ENCODE measurements at places on chromosomes 5 and 9. TPM values are rescaled to one million over a fixed set of nuclear protein-coding genes. Genes with fewer than 3 reads are reported as not detected.
A peak's percentile ranks its signal among the peaks of the same experiment; 100 is the strongest.

DNA sequence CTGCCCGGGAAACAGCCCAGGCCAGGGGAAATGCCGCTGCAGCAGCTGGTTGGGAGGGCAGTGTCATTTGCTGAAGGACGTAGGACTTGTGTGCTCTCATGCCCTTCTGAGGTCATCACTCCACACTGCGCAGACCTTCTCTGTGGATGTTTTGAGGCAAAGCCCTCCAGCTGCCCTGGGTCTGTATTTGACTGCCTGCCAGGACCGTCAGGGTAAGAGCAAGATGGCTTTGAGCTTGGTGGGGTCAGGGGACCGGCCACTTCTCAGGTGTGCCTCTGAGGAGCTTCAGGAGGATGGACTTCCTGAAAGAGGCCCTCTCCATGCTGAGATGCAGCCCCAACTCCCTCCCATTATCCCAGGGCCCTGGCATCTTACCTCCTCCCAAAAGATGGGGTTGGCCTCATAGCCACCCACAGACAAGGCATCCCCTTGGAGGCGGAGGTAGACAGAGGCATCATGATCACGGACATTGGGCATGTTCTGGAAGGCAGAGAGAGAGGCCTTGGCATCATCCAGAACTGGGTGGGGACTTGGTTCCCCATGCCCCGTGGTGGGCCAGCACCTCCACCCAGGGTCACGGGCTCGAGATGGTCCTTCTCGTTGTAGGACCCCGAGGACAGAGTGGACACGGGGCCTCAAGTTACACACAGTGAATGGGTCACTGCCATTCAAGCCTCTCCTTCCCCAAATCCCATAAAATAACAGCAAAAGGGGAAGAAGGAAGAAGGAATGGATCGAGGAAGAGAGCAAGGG, 19.4 kb downstream of the SARDH start:
- no peaks in the 10 kb centered on the region for H3K27me3 ChIP-seq
- H3K4me1 ChIP-seq: peaks cover under 1% of the 10 kb centered on the region
- DNase-seq: no peak
- H3K36me3 ChIP-seq: no peaks in the 10 kb centered on the region
- H3K4me3 ChIP-seq: no peak overlapping the region

DNA sequence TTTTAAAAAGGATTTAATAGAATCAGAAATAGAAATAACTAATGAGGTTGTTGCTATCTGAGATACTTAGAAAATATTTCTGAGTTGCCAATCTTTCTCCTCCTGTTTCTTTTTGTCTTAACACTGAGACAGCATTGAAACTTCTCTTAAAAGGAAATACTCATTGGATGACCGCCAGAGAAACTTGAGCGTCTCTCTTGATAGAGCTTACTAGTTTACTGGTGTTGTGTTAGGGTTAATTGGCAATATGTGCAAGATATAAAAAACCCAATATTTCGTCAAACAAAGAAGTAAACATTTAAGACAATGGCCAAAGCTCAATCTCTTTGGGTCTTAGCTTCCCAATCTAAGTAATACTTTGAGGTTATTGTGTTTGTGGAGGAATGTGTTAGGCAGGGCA, 176.4 kb upstream of the CHD1 start:
- no peak for DNase-seq
- H3K4me1 ChIP-seq: no peaks in the 10 kb centered on the region
- H3K27me3 ChIP-seq: no peaks in the 10 kb centered on the region
- H3K4me3 ChIP-seq: no peak overlapping the region
- no peak overlapping the region for H3K27ac ChIP-seq

DNA sequence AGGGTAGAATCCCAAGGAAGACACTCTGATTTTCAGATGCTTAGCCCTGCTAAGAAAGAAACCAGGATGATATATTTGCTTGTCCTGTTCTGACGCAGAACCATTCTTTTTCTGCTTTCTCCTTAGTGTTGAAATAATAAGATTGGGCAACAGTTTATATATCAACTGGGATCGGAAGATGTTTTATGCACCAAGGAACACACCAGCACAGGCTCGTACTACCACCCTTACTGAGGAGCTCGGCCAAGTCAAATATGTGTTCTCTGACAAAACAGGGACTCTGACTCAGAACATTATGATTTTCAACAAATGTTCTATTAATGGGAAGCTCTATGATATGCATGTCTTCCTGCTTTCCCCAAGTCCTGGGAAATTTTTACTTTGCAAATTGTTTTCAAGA, 19.0 kb upstream of the RUSC2 start:
- no peak for DNase-seq
- H3K27me3 ChIP-seq: no peaks in the 10 kb centered on the region
- H3K36me3 ChIP-seq: no peaks in the 10 kb centered on the region
- H3K4me1 ChIP-seq: peaks cover 4% of the 10 kb centered on the region
- no peak overlapping the region for H3K27ac ChIP-seq

DNA sequence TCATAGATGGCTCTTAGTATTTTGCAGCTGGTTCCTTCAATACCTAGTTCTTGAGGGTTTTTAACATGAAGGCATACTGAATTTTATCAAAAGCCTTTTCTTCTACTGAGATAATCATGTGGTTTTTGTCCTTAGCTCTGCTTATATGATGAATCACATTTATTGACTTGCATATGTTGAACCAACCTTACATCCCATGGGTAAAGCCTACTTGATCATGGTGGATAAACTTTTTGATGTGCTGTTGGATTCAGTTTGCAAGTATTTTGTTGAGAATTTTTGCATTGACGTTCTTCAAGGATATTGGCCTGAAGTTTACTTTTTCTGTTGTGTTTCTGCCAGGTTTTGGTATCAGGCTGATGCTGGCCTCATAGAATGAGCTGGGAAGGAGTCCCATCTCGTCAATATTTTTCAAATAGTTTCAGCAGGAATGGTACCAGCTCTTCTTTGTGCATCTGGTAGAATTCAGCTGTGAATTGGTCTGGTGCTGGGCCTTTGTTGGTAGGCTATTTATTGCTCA, 49.7 kb downstream of the YIPF5 start:
- no peaks in the 10 kb centered on the region for H3K27me3 ChIP-seq
- H3K36me3 ChIP-seq: no peaks in the 10 kb centered on the region
- no peak overlapping the region for H3K4me3 ChIP-seq
- H3K4me1 ChIP-seq: no peaks in the 10 kb centered on the region

- peak; percentile 23 for DNase-seq
- no peaks in the 10 kb centered on the region for H3K27me3 ChIP-seq
- peaks cover 69% of the 10 kb centered on the region for H3K4me1 ChIP-seq
- no peaks in the 10 kb centered on the region for H3K36me3 ChIP-seq
Observed at GRCh38 chr9:94870793-94871558, 144.5 kb downstream of the AOPEP start.

DNA sequence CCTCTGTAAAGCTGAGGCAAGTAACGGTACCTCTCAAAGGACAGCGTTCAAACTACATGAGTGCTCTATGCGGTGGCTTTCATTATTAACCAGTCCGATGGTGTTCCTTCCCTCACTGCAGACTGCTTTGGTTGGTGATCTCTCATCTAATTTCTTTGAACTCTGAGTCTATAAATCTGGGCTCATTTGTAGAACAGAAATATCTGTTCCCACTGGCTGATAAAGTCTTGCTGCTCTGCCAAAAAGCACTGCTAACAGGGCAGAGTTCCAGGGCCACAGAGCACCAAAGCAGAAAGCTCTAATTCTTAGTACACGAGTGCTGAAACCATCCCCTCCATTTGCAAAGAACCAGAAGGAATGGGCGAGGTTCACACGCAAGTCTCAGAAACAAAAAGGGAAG, 81.9 kb downstream of the MED27 start:
- H3K36me3 ChIP-seq: no peaks in the 10 kb centered on the region
- DNase-seq: peak; percentile 22
- H3K4me3 ChIP-seq: no peak overlapping the region
- no peak overlapping the region for H3K27ac ChIP-seq
- no peaks in the 10 kb centered on the region for H3K4me1 ChIP-seq

DNA sequence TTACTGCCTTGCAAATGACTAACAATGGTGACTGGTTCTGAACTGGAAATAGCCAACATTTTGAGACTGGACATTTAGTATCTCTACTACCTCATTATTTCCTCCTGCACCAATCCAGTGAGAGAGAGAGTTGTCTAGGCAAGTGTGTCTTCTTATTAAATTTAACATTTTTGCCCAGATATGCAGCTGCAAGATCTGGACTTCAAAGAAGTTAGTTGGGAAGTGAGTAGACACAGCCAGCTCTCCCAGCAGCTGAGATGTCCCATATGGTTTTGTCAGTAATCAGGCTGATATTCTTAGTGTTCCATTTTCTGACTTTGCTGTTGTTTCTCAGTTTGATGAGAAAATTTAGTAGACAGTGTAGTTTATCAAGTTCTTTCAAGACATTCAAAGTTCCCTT, 1778.8 kb upstream of the CDH6 start:
- H3K4me3 ChIP-seq: no peak overlapping the region
- DNase-seq: no peak
- H3K27ac ChIP-seq: no peak overlapping the region
- H3K4me1 ChIP-seq: no peaks in the 10 kb centered on the region
- no peaks in the 10 kb centered on the region for H3K36me3 ChIP-seq
- no peaks in the 10 kb centered on the region for H3K27me3 ChIP-seq

DNA sequence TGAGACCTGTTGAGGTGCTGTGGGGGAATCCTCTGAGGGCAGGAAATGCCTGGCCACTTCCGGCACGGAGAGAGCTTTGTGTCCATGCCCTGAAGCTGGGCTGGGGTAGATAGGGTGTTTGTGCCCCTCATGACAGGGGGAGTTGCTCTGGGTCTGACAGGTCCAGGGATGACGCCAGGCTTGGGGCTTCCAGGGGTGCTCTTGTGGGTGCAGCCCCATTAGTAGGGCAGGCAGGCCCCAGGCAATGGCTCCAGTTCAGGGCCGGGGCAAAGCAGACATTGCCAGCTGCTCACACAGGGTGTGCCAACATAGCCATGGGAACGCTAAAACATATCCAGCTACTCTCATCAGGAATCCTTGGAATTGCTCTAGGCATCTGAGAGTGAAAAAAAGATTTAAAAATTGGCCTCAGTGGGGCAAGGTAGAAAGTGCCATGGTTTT, 21.1 kb downstream of the PITX1 start:
- H3K27ac ChIP-seq: no peak overlapping the region
- H3K4me3 ChIP-seq: no peak overlapping the region
- H3K4me1 ChIP-seq: peaks cover 8% of the 10 kb centered on the region
- H3K27me3 ChIP-seq: no peaks in the 10 kb centered on the region
- no peak for DNase-seq

- DNase-seq: no peak
- peaks cover 4% of the 10 kb centered on the region for H3K4me1 ChIP-seq
- no peaks in the 10 kb centered on the region for H3K36me3 ChIP-seq
- peak overlapping the region; percentile 1 for H3K4me3 ChIP-seq
Observed at GRCh38 chr5:147507480-147508126, 2.3 kb downstream of the DPYSL3 start.

DNA sequence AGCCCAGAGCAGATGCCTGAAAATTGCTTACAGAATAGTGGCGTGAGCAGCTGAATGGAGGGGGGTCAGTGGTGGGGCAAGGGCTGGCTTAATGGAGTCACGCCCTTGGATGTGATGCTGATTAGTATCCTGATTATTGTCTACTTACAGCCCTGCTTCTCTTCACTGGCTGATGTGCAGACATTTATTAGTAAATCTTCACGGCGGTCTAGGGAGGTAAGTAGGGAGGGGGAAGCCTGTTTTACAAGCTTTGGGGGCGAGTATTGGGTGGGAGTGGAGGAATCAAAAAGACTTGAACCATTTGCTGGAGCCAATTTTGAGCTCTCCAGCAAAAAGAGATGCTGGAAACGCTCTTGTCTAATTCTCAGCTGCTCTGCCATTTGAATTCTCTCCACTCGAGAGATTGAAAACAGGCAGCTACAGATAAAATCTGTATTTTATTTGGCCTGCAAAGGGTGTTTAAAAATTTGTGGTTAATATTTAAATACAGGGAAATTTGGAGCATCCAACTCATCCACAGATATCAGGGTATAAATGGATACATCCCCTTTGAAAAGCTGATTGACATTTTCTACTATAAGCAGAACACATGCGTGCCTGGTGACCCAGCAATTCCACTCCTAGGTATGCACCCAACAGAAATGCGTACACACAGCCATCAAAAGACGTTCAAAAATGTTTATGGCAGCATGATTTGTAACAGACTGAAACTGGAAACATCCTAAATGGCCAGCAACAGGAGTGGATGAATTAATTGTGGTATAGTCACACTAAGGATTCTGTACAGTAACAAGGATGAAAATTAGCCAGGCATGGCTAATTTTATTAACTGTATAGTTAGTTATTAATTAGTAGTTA, 19.5 kb upstream of the ALDH1B1 start:
- no peaks in the 10 kb centered on the region for H3K4me1 ChIP-seq
- no peak for DNase-seq
- H3K27ac ChIP-seq: no peak overlapping the region
- H3K27me3 ChIP-seq: no peaks in the 10 kb centered on the region
- H3K36me3 ChIP-seq: no peaks in the 10 kb centered on the region

DNA sequence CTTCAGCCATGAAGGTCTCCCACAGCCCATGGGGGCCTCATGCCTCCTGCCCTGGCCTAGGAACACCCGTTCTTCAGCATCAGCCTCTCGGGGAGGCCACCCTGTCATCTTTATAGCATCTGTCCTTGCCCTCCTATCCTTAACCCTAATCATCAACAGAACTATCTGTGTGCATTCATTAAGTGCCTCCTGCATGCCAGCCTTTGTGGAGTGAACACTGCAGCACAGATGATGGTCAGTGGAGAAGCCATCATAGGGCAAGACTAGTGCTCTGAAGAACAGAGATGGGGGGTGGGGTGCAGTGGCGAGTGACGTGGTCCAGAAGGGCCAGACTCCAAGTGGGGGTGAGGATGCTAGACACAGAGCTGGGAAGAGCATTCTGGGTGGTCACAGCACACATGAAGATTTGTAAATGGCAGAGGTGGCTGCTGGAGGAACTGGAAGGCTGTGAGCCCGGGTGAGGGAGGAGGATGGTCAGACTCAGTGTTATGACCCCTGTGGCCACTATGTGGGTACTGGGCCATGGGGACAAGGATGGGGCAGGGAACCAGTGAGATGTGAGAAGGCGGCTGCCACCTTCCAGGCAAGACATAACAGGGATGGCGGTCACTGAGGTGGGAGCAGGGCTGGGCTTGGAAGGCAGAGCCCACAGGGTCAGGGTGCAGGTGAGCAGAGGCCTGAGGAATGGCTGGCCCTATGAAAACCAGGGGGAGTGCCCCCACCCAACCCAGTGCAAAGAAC, 3.6 kb upstream of the CARD19 start:
- H3K4me3 ChIP-seq: no peak overlapping the region
- DNase-seq: no peak
- no peaks in the 10 kb centered on the region for H3K27me3 ChIP-seq

GRCh38 chr5:1748271-1748670, 51.4 kb downstream of the MRPL36 start:
- H3K27me3 ChIP-seq: no peaks in the 10 kb centered on the region
- no peak overlapping the region for H3K4me3 ChIP-seq
- DNase-seq: no peak
- H3K27ac ChIP-seq: no peak overlapping the region
- H3K36me3 ChIP-seq: no peaks in the 10 kb centered on the region

The CDC23 gene
- total RNA-seq: 31.0 TPM

The TAF11L5 gene
- not detected for total RNA-seq

The FBXL7 gene
- total RNA-seq: 10.7 TPM

The POU5F2 gene
- 6.0 TPM for total RNA-seq

The LYSMD3 gene
- 20.9 TPM for total RNA-seq

The C5orf58 gene
- not detected for total RNA-seq

The SRP19 gene
- 80.3 TPM for total RNA-seq

The C5orf52 gene
- not detected for total RNA-seq

The CAMK4 gene
- total RNA-seq: 1.5 TPM

The SLIT3 gene
- 58.0 TPM for total RNA-seq

The PITX1 gene
- total RNA-seq: 0.13 TPM

The PCDHA9 gene
- total RNA-seq: 0.17 TPM

The GALNT12 gene
- 45.0 TPM for total RNA-seq

The SPOCK1 gene
- total RNA-seq: 34.1 TPM

The CBY3 gene
- not detected for total RNA-seq

The SLC23A1 gene
- not detected for total RNA-seq

The RLN2 gene
- not detected for total RNA-seq
